ENCODE measurements at places on chromosomes 6 and 20.

DNA sequence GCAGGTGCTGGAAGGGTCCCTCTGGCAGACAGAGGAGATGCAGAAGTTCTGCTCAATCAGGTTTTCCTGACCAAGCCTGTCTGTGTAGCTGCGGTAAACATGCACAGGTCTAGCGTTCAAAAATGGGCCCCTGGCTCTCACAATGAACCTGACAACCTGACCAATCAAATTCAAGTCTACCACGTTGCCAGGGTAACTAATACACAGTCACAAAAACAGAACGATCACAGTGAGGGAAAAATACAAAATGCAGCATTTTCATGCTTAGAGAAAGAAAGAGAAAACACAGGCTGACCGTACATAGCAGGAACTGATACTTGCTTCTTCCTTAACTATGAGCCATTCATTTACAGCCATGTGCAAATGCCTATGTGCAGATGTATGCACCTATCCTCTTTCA lies 353.1 kb upstream of the TSHZ2 start:
- DNase-seq, result no peak

- no peak for DNase-seq
Measured at GRCh38 chr6:158730541-158730907, 80.7 kb downstream of the SYTL3 start.

DNA sequence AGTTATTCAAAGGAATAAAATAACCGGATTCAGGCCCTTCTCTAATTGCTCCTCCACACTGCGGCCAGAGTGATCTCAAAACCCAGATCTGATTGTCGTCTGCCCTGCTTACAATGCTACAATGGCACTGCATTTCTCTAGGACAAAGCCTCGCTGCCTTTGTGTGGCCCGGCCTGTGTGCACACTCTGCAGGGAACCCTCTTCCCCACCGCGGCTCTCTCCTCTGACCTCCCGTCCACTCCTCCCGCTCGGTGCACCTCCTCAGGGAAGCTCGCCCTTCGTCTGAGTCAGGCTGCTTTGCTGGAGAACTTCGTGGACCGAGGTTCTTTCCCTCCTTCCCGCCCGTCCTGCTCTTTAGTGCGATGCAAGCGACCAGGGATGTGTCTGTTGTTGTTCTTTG lies 101.6 kb upstream of the SNX9 start:
- no peak for DNase-seq

DNA sequence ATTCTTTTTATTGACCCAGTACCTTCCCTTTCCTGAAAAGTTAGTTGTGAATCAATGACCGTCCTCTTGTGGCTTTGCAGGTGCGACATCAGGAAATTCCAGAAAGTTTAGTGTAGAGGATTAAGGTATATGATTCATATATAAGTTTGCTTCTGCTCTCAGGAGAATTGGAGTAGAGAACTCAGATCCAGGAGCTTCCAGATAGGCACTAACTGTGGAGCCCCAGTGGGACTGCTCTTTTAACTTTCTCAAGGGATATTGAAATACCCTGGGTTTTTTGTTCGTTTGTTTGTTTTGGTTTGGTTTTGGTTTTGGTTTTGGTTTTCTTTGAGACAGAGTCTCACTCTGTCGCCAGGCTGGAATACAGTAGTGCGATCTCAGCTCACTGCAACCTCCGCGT lies 9.5 kb downstream of the TAAR2 start:
- no peak for DNase-seq

- DNase-seq, result no peak
Measured at GRCh38 chr6:7188492-7188891, 80.7 kb downstream of the RREB1 start.

DNA sequence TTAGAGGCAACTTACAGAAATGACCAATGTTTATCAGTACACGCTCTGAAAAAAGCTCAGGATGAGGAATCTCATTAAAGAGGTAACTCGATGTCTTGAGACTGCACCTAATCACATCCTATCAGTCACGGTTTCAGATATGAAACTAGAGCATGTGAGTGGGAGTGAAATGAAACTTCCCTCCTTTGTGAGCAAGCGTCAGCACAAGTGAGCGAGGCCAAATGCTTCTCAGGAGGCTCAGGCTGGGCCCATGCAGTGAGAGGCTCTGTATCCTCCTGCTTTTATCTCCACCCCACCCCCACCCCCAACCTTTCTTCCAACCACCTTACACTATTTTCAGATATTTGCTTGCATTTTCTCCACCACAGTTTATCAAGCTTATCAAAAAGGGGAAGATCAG lies 140.8 kb upstream of the RIMS1 start:
- DNase-seq, result no peak

All from T follicular helper cell (primary cell).